ENCODE measurements at places on chromosomes 13 and 19. TPM values are rescaled to one million over a fixed set of nuclear protein-coding genes. Genes with fewer than 3 reads are reported as not detected.

ACER1 gene
- polyA plus RNA-seq: 0.15 TPM

MIDN gene
- 149 TPM for polyA plus RNA-seq

GMIP gene
- 3.2 TPM for polyA plus RNA-seq

RFPL4A gene
- polyA plus RNA-seq: not detected

- DNase-seq: no peak
These were observed 127.8 kb upstream of the SPACA7 start for GRCh38 chr13:112248406-112248760.

- no peak for DNase-seq
These were observed 525.6 kb downstream of the SUCLA2 start for GRCh38 chr13:47475441-47475948.
